ENCODE measurements at places on chromosomes 3 and 15.

- no peak for DNase-seq
These were observed 23.2 kb downstream of the GPR176 start for GRCh38 chr15:39896846-39897245.

- no peak for DNase-seq
These were observed 374.0 kb downstream of the KCNH8 start for GRCh38 chr3:19522305-19522704.

GRCh38 chr3:58742239-58742638 lies 75.7 kb upstream of the FAM3D start:
- no peak for DNase-seq

GRCh38 chr3:141413801-141414689 lies 45.7 kb downstream of the ZBTB38 start:
- DNase-seq, result no peak

GRCh38 chr15:89851673-89852341 lies 37.2 kb upstream of the ANPEP start:
- no peak for DNase-seq

DNA sequence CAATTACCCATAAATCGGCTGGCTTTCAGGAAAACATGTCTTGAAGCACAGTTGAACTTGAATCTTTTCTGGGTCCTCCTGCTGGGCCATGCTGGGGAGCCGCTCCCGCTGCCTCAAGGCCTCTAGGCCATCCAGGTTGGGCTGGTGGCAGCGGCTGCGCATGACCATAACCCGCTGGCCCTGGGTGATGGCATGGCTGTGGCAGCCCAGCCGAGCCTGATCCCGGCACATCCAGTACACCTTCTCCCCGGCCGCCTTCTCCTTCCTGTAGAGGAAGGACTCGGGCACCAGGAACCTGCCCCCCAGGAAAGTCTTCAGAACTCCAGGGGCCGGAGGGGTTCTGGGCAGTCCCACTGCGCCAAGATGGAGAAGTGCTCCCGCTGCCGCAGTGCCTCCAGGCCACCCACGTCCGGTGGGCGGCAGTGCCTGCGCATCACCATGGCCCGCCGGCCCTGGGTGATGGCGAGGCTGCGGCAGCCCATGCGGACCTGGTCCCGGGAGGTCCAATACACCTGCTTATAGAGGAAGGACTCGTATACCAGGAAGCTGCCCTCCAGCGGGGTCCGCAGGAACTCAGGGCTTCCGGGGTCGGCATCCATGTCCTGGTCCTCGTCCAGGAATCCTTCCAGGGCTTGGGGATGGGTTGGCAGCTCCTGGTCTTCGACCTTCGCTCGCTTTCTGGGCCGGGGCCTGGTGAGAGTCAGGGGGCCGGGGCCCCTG lies 84.3 kb upstream of the FXR1 start:
- no peak for DNase-seq

- no peak for DNase-seq
These were observed 15.3 kb upstream of the RAMAC start for GRCh38 chr15:82970696-82971095.

- no peak for DNase-seq
These were observed 2.2 kb downstream of the MYL3 start for GRCh38 chr3:46860810-46861604.

GRCh38 chr3:189842681-189843602 lies 211.8 kb downstream of the TP63 start:
- no peak for DNase-seq

DNA sequence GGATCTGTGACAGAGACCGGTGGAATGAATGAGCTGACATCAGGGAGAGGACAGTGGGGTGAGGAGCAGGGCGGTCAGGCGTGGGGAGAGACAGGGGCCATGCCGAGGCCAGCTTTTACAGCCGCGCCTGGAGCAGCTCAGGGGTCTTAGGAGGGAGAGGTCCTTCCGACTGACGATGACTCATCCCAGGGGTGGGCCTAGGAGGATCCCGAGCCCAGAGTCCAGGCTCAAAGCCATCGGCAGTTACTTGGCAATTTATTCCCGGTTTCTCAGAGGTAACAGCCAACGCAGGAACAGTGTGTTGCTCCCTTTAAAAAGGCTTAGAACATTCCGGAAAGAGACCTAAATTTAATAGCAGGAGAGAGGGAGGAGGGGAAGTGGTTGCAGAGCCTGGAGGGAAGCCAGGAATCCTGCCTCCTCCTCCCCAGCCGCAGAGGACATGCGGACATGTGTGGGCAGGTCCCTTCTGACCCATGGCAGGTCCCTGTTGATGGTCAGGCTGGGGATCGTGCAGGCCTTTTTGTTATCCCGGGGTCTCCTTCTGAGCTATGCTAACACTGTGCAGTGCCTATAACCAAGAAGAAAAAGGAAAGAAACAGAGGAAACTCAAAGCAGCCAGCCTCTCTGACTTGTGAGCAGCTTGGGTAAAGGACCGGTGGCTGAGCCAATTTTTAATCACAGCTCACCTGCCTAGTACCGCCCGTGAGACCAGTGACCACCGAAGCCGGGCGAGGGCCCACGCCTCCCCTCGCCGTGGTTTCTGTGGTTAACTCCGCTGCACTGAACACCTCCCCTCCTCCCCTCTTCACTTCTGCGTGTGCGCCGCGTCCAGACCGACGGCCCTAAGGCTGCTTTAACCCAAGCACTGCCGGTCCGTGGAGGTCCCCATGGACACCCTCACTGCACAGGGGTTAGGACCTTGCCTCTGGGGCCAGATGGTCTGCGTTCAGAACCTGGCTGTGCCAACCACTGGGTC lies 392.4 kb upstream of the PROK2 start:
- no peak for DNase-seq

GRCh38 chr15:48803877-48804276 lies 7.0 kb downstream of the CEP152 start:
- no peak for DNase-seq

DNA sequence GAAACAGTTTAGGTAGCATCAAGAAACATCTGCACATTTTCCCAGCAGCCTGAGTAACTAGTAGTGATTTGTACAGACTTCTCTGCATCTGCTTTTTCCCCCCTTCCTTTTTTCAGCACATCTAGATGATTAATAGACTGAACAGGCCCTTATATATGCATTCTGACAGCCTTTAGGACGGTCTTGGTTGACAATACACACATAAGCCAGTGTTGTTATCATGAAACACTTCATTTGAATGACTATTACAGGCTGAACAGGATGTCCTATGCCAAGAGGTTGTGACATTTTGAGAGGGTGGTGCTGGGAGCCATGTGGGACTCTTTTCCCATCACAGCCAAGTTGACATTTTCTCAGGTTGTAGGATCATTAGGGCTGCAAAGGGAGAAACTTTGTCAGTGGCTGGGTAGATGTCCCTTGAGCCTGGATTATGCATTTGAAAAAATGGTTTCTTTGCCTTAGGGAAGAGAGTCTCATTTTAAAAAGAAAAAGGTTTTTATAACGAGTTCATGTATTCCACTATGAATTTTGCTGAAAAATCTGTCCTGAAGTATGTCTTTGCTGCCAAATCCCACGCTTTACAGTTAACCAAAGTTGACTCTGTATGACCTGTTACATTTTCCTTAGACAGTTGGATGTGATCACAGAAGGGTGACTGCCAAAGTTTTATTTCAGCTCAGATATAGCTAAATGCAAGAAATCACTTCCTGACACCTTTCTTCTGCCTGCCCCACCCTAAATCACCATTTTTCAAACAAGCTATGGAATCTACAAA lies 73.7 kb downstream of the FILIP1L start:
- DNase-seq, result no peak

DNA sequence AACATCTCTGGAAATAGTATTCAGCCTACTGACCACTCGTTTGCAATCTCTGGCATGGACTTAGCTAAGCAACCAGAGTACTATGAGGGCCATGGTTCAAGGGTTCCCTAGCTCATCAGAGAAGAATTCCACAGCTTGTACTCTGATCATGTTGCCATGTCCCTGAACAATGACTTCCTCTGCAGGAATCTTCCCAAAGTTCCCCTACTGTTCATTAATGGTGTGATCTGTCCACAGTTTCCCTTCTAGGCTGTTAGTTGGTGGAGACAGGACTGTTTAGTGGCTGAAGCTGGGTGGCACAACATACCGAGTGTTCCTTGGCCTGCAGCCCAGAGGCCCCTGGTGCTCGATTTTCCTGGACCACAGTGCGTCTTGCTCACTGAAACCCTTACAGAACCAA lies 44.4 kb upstream of the GALNT15 start:
- DNase-seq, result no peak

GRCh38 chr3:128923576-128923975 lies 44.2 kb downstream of the ACAD9 start:
- DNase-seq, result no peak

DNA sequence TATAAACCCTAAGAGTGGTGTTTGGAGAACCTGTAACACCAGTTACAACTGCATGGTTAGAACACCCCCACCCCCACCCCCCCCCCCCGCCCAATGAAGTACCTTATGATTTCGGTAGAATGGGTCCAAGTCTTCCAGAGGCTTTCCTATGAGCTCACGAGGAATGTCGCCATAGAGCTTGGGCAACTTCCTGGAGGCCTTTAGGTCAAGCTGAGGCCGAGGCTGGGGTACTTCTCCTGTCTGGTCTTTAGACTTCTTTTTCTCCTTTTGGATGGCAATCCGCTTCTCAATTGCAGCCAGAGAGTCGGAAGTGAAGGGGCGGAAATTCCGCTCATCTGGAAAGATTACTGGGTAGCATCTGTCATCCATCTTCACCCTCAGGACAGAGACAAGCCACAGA lies 101.8 kb downstream of the SCN11A start:
- no peak for DNase-seq

DNA sequence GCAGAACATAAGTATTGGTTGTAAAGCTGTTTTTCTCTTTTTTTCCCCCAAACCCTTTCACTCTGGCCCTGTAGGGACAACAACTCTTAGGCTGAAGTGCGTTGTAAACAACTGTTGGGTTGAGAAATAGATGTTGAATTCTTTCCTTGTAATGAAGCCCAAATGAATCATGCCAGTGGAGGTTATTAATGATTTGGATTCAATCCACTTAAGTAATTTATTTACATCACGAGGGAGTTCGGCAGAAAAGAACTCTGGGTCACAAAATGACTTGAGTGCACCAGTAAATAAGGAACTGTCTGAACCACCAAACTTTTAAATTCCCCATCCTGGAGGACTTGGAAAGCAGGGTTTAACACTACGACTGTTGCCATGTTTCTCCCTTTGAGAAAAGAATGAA lies 218.9 kb downstream of the PDZRN3 start:
- no peak for DNase-seq

DNA sequence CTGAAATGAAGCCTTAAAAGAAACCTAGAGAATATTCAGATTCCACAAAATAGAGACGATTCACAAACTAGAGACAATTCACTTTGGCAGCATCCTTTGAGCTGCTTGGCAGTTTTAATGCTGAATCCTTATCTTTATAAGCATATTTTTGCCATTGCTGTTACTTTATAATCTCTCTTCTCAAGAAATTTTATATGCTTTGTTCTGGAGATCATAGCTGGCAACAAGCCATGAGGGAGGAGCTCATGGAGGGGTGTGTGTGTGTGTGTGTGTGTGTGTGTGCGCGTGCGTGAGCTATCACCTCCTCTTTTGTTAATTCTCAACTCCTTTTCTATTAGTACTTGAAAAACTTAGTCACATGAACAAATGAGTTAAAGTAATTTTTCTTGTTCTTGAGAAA lies 495.0 kb upstream of the RGMA start:
- no peak for DNase-seq

DNA sequence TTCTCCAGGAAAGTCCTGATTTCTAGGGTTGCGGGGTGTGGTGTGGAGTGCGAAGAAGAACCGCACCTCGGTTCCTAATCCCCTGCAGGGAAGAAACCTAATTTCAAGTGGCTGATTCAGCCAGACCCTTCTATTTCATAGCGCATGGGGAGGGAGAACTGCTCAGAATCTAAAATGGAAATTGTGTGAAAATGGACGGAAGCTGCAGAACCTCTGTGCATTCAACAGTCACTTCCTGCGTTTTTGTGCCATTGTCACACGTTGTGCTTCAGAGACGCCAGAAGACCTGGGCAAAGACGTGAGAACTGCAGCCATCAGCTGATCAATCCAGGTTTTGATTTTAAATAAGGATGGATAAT lies 1.2 kb downstream of the SIDT1 start:
- no peak for DNase-seq

All from NCI-H1436 treated with DMSO at 0.1 percent for 48 hours (cell line).